CD4-positive, alpha-beta T cell treated with Interleukin-15 for 4 hours (primary cell): ENCODE measurements at places on chromosomes 6 and 20.

DNA sequence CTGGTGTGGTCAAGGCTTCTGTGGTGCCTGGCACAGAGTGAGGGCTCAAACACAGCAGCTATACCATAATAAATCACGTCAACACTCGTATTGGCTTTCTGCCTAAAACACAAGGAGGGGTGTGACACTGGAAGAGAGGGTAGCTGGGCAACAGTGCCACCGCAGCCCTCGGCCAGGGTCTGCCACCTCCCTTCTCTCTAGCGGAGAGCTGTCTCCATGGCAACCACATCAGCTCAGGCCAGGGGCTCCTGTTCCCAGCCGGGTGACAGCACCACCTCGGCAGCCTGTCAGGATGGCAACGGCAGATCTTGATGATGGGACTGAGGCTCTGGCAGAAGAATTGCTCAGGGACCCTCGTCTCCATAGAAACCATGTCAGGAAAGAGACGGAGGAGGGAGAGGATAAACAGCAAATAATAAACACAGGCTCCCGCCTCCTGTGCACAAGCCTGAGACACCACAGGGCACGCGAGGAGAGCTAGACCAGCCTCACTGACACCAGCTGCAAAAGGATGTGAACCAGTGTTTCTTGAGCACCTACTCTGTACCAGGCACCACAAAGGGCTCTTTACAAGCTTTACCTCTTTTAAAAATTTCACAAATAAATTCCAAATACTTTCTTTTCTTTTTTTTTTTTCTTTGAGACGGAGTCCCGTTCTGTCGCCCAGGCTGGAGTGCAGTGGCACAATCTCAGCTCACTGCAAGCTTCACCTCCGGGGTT is 50.4 kb upstream of the TLDC2 start:
- no peak for DNase-seq

- no peak for DNase-seq
Observed at GRCh38 chr6:24923885-24924401, 11.8 kb downstream of the RIPOR2 start.

- no peak for DNase-seq
Observed at GRCh38 chr6:17088091-17088611, 13.7 kb upstream of the STMND1 start.

DNA sequence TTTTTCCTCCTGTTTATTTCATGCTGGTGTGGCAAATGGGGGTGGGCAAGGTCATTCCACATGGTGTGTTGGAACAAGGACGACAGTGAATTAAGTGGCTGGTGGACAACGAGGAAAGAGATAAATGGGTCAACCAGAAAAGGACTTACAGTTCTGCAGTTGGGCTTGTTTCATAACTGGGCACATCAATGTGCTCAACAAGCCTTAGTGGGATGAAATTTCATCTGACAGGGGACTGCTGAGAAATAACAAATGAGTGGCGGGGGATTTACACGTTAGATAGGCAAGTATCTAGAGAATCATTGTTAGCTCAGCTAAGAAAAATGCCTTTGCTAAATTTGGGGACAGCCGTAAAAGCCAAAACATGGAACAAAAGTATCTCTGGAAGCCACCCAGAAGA is 163.6 kb downstream of the NRN1 start:
- DNase-seq = no peak

GRCh38 chr6:130610303-130610702 is 216.9 kb upstream of the SMLR1 start:
- DNase-seq = no peak

GRCh38 chr6:79196912-79197311 is 37.6 kb downstream of the HMGN3 start:
- DNase-seq = no peak

- DNase-seq = no peak
Observed at GRCh38 chr20:57882451-57883161, 172.8 kb upstream of the PMEPA1 start.

DNA sequence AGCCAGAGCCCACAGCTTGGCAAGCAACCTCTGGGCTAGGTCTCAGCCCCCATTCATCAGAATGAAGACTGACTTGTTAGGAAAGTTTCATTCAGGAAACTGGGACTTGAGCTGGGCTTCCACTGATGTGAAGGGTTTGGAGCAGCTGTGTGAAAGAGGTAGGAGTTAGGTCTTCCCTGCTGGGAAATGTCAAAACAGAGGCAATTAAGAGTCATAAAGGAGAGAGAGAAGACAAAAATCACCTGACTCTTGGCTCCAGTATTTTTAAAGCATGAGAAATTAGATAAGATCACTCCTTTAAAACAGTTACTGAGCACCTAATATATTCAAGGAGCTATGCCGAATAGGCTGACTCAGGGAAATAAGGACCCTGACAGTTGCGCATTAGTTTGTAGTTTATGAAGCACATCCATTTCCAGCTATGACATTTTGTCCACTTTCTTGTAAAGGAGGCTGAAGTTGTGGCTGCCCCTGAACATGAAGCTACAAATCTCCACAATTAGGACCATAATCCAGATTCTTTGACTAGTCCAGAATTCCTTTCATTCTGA is 3.9 kb upstream of the TRIM40 start:
- DNase-seq = no peak
